Endothelial cell (in vitro differentiated cells): ENCODE measurements at places on chromosomes 3 and 15.

DNA sequence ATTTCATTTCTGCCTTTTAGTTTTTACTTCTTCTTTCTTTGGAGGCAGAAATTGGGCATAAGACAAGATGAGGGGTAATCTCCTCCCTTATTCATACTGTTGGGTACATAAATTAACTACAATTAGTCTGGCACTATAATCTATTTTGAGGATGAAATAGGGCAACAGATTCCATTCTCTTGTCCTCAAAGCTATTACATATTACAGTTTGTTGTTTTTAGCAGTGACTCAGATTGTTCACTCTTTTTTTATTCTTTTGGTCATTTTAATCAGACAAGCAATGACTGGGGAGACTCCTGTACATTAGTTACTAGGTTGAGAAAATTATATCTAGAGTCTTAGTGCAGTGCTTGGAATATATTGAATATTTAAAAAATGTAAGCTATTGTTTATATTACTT, 556.0 kb downstream of the OTOL1 start:
- no peak for DNase-seq

- no peak for DNase-seq
Measured at GRCh38 chr3:61893840-61894566, 332.6 kb downstream of the PTPRG start.

- no peak for DNase-seq
Measured at GRCh38 chr3:134376385-134376765, 2.1 kb upstream of the AMOTL2 start.

DNA sequence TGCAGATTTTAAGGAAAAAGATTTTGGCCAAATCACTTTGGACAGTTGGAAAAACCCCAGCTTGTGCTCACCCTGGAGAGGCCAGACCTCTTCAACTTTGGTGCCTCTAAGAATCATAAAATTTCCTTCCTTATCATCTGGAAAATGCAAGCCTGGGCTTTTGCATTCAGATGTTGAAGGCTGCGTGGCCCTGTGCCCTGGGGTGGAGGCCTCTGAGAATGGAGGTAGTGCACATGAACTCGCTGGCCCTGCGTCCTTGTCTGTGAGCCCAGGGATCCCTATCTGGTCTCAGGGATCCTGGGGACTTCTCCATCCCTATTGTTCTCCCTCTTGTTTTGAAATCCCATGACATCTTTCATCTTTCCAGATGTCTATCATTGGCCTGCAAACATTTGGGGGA, 64.6 kb upstream of the ARNT2 start:
- no peak for DNase-seq

GRCh38 chr15:47711655-47712054, 5.7 kb upstream of the SEMA6D start:
- no peak for DNase-seq

- peak; percentile 39 for DNase-seq
Measured at GRCh38 chr15:40238532-40239403, at the start of gene PAK6. Gene PAK6, plus strand, starts transcription at chr15:40239063. Its CDS starts 25,723 bp downstream, at chr15:40264786.

DNA sequence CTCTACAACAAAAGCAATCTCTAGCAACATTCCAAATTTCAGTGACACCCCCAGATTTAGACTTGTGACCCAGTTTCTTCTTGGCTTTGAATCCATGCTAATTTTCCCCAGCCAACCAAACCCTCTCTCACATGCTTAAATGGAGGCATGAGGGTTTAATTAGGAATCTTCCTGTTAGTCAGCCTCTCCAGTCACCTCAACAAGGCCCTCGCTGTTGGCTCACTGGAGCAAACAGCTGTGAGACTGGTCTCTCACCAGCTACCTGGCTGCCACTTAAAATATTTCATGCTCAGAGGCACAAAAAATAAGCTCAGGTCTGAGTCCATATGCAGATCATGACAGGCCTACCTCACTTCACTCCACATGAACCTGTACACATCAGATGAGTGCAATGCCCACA, 630.4 kb upstream of the ADAMTS9 start:
- no peak for DNase-seq

DNA sequence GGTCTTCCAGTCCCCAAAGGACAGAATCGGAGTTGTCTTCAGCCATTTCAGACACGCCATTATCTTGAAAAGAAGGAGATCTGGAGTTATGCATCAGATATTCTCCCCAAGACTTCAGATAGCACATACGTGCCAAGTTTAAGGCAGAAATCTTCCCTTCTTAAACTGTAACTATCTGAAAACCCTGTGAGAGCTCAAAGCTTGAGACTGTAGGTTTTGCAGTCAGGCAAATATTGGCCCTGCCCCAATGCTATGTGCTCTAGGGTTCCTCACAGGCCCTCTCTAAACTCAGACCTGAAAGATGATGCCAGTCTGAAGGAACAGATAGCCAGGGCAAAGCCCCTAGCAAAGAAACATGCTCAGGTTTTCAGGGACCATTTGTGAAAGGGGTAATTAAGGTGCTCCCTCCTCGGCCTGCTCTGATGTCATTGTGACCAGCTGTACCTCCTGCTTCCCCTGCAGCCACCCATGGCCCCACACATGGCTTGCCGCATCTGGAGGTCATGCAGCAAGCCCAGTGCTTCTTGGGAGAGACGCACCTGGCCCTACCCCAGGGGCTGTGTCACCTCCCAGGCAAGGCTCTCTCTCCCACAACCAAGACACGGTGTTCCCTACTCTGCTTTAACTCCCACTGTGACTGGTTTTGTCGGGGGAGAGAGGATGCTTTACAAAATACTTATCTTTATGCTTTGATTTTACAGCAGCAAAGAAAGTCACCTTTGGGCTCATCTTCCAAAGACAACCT, 53.4 kb upstream of the POMGNT2 start:
- no peak for DNase-seq

- no peak for DNase-seq
Measured at GRCh38 chr15:42727750-42728381, 9.1 kb downstream of the CDAN1 start.

- no peak for DNase-seq
Measured at GRCh38 chr3:84755860-84756259, 202.9 kb upstream of the CADM2 start.

DNA sequence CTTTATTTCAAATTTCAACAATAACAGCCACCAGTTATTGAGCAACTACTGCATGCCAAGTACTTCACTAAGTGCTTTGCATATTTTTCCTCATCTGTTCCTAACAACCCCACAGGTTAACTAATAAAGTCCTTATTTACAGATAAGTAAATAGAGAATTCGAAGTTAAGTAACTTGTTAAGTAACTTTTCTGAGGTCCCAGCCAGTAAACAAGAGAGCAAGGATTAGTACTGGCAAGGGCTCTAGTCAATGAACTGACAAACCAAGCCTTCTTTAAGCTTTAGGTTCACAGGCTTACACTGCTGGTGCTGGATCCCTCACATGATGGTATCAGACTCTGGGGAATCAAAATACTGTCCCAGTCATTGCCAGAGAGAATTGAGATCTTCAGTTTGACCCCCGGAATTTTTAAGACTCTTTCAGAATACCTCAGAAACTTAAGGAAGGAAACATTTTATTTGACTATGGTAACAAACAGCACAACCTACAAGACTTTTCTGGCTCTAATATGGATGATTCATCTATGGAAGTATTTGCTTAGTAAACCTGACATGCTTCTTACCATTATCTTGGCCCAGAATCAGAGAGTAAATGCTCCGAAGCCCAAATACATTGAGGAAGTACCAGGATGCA, 16.5 kb downstream of the EMC3 start:
- no peak for DNase-seq

DNA sequence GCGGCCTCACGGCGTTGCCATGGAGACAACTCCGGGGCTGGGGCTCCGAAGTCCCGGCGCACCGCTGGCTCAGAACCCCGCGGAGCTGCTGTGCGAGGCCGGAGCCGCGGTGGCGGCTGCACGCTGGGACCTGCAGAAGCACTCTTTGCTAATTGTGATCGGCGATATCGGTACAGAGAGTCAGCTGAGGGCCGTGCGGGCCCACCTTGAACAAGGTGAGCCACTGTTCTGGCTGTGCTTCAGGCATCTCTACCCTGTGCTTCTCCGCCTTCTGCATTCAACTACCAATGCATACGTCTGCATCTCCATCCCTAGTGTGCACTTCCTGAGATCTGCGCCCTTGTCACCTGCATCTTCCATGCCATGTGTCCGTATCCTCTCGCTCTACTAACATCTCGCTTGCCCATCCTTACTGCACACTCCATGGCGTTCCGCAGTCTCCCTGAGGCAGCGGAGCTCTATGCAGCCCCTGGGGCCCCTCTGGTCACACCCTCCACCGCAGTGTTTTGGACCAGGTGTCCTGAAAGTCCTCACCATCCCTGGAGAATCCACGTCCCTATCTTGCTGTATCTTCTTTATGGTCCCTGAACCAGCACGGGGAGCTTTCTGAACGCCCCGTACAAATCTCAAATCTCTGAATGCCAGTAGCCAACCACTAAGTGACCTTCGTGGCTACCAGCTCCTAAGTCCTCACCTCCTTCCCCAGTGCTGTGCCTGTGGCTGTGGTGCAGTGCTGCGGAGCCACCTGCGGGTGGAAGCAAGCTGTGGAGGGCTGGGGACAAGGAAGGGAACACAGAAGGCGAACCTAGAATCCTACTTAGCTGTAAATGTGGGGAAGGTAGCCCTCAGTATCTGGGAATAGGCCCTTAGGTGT, 6.2 kb upstream of the MAP1A start:
- DNase-seq = peak; percentile 46

DNA sequence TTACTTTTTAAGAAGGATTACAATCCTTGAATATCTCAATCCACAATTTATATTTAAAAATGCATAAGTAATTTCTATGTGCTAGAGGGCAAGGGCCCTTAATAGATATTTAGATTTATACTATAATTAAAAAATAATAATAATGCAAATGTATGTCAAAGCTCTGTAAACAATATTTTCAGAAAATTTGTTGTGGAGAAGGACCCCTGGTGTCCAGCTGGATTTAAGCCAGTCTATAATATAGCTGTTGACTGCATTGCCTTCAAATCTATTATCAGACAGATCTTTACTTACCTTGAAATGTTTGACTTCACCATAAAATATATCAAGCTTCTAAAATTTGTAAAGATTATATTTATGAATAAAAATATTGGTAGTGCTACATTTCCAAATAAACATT, 65.6 kb downstream of the ZBTB20 start:
- no peak for DNase-seq

DNA sequence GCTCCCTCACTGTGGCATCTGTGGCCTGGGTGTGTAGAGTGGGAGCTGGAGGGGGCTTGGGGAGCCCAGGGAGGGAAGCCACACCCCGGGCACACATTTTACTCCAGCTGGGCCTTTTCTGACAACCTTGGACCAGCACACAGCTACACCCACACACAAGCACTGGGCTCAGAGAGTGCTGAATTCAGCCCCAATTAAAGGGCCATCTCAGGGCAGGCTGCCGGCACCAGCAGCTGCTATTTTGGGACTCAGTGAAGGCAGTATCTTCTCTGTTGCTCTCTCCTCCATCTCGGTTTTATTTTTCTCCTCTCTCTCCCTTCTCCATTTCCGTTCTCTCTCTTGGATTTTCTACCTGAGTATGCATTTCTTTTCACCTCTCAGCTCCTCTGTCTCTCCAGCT, 19.1 kb upstream of the TBC1D21 start:
- no peak for DNase-seq

- no peak for DNase-seq
Measured at GRCh38 chr3:127942613-127943012, 27.6 kb downstream of the KBTBD12 start.

DNA sequence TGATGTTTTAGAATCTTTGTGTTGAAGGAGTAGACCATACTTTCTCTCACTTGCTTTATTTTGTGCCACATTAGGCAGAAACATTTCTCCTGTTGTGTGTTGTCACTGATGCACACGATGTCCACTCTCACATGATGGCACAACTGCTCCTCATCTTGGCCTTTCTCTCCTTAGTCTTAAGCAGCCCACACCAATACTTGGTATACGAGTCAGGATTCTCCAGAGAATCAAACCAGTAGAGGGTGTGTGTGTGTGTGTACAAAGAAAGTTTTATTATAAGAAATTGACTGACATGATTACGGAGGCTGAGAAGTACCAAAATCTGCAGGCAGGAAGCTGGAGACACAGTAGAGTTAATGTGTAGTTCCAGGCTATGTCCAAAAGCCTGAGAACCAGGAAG, 187.1 kb downstream of the ALCAM start:
- DNase-seq = no peak

GRCh38 chr3:136120373-136121348, 75.5 kb downstream of the MSL2 start:
- no peak for DNase-seq

DNA sequence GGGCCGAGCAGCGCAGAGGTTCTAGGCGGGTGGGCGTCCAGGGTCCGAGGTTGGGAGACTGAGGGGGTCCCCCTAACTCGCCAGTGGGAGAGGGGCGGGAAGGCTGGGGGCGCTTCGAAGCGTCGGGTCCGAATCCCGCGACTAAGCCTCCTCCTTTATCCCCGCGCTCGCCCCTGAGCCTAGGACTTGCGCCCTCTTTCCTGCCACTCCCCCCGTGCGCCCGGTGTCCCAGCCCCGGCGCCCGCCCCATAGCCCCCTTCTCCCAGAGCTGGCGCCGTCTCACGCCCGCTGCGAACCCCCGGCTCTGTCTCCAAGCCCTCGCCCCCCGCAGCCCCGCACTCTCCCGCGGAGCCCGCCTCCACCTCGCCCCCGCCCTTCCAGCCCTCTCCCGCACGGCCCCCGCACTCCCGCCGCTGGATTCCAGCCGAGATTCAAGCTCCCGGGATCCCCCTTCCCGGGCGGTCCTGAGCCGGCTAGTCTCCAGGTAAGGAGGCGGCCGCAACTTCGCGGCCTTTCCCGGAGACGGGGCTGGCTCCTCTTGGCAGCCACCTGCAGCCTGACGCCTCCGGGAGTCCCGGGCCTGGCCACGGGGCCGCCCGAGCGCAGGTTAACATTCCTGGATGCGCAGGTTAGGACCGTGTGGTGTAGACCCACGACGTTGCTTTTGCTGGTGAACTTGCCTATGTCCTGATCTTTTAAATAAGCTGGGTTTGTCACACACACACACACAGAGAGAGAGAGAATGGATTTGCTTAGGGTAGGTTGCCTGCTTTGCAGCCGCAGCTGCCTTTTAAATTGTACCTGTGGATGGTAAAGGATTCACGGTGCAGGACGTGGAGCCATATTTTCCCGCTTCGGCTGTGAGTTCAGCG, 563 bp downstream of the PXYLP1 start:
- peak; percentile 22 for DNase-seq

DNA sequence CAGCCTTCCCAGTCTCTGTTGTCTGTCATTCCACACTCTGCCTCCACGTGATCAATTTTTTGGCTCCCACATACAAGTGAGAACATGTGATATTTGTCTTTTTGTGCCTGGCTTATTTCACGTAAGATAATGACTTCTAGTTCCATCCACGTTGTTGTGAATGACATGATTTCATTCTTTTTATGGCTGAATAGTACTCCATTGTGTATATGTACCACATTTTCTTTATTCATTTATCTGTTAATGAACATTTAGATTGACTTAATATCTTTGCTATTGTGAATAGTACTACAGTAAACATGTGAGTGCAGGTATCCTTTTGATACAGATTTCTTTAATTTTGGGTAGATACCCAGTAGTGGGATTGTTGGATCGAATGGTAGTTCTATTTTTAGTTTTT, 31.4 kb downstream of the ASB14 start:
- DNase-seq = no peak
